ENCODE measurements at places on chromosomes 13 and 19.

DNA sequence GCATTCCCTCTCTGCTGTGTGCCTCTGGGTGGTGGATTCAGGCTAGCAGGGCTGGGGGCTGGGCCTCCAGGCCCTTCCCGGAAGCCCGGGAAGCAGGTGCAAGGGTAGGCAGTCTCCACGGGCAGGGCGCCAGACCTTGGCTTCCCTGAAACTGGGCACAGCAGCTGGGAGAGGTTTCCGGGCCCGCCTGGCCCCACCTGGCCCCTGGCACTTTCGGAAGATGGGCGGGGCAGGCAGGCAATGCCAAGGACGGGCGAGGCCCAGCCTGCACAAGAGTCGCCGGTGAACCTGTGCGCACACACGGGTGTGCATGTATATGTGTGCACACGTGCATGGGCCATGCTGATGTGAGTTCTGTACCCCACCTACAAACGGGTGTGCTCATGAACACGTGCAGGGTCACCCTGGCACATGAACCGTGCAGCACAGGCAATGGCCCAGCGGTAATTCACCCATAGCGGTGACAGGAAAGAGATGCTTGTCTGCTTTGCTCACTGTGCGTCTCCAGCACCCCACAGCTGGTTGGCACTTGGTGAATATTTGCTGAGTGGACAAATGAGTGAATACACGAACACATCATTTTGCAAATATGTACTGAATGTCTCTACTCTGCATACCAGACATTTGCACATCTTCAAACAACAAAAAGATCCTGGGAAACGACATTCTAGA lies 15.3 kb downstream of the GADD45B start:
- DNase-seq, result peak; percentile 41

- DNase-seq, result no peak
Observed at GRCh38 chr13:41622432-41623429, 165.4 kb downstream of the RGCC start.

DNA sequence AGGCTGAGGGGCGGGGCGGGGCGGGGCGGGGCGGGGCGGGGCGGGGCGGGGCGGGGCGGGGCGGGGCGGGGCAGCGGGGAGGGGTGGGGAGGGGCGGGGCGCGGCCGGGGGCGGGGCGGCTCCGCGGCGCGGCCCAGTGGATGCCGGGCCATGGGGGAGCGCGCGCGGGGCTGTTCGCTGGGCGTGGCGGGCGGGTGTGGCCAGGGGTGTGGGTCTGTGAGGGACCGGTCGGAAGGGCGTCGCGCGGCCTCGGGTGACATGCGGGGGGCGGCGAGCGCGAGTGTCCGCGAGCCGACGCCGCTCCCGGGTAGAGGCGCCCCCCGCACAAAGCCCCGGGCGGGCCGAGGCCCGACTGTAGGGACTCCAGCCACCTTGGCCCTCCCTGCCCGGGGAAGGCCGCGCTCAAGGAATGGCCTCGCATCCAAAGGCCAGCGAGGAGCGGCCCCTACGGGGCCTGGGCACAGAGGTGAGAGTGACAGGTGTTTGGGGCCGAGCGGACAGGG lies at the start of gene ZFP28:
Gene ZFP28, plus strand, starts transcription at position 188 of the 503 bp plus-strand sequence. Its CDS starts 71 bp downstream, at position 259.
- DNase-seq, result peak; percentile 71

- DNase-seq, result no peak
Observed at GRCh38 chr13:112695121-112695520, 5.3 kb downstream of the ATP11A start.

GRCh38 chr13:27620377-27621115 lies at the start of gene LNX2:
Gene LNX2 (minus strand): TSS chr13:27620529. CDS start chr13:27581703, 38,826 bp downstream.
- peak; percentile 86 for DNase-seq

DNA sequence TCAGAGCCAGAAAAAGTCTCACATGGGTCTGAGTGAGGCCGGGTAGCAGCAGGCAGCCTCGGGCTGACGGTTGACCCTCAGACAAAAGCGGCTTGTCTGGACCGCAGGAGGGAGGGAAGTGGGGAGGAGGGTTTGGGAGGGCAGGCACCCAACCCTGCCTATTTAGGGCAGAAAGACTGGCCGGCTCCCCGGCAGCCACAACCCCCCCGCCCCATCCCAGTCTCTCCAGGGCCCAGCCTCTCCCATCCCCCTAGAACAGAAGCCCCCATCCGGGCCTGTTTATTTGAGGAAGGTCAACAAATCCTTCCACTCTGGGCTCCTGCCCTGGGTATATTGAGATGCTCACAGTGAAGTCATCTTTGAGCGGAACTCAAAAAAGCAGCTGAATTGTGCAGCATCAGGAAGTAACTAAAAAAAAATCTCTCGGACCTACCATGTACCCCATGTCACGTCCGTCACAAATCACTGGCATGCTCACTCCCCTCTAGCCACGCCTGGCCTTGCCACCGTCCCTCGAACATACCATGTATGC lies 6.3 kb downstream of the DACT3 start:
- no peak for DNase-seq

- DNase-seq, result no peak
Observed at GRCh38 chr13:112366907-112367646, 9.1 kb upstream of the SPACA7 start.

DNA sequence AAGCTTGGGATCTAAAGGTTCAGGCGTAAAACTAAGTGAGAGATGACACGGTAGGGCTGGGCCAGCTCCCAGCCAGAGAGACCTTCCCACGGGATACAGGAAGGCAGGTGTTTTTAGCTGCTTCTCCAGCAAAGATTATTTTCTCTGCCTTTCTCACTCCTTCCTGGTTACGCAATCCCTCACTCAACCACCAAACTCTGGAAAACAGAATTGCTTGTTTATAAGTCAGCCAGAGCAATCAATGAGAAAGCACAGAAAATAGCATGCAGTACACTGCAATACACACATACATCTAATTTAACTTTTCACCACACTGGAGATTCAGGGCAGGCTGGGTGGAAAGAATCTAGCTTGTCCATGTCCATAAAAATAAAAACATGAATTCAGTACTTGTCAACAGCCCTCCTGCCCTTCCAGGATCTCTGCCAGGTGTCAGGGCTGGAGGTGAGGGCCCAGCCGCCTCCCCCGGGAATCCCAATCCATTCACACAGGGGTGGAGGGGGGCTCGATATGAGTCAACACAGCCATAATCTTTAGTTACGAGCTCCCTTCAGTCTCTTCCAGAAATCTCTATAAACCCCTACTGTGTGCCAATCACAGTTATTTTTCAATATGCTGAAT lies 12.2 kb downstream of the RHPN2 start:
- DNase-seq, result no peak

DNA sequence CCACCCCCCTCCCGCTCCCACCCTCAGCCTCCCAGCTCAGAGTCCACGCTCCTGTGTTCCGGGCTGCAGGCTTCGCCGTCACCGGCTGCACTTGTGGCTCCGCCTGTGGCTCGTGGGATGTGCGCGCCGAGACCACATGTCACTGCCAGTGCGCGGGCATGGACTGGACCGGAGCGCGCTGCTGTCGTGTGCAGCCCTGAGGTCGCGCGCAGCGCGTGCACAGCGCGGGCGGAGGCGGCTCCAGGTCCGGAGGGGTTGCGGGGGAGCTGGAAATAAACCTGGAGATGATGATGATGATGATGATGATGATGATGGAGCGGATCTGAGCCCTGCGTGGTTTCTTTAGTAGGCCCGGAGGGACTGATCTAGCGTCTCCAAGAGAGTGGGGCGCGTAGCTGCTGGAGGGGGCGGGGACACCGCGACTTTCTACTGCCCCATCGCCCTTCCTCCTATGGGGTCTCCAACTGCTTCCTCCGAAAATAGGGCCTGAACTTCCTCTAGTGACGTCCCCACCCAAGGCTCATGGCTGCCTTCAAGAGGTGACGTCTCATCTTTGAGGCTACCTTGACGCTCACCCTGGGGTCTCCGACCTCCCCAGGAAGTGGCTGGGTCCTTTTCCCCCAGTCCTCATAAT lies 1.4 kb downstream of the RETN start:
- no peak for DNase-seq

DNA sequence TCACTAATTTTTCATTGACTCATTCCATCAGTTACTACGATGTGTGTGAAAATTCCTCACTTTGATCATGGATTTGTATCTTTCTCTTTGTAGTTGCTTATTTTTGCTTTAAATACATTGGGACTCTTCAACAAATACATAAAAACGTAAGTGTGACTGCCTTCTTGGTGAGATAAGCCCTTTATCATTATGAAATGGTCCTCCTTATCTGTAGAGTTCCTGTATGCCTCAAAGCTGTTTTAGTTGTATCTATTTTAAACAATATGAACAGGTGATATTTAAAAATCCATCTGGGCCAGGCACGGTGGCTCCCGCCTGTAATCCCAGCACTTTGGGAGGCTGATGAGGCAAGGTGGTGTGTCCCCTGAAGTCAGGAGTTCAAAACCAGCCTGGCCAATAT lies 11.3 kb downstream of the DCUN1D2 start:
- DNase-seq, result no peak

- DNase-seq, result no peak
Observed at GRCh38 chr13:51501592-51502152, 48.8 kb upstream of the INTS6 start.

DNA sequence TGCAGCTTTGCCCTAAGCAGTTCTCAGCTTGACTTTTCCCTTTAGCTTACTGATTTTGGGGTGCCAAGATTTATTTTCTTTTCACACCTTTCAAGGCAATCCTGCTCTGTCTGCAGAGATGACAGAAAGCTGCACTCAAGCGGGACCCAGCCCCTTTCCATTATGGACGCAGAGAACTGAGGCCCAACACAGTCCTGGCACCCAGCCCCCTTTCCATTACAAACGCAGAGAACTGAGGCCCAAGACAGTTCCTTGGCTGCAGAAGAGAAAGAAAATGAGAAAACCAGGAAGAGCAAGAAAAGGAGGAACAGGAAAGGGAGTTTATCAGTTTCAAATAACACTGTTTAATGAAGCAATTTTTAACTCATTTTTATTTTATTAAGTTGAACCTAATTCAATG lies 36.8 kb upstream of the ATP11A start:
- no peak for DNase-seq

- DNase-seq, result no peak
Observed at GRCh38 chr13:104288496-104288895, 1222.3 kb upstream of the SLC10A2 start.

GRCh38 chr13:88729605-88730004 lies 1058.4 kb downstream of the SLITRK5 start:
- no peak for DNase-seq

DNA sequence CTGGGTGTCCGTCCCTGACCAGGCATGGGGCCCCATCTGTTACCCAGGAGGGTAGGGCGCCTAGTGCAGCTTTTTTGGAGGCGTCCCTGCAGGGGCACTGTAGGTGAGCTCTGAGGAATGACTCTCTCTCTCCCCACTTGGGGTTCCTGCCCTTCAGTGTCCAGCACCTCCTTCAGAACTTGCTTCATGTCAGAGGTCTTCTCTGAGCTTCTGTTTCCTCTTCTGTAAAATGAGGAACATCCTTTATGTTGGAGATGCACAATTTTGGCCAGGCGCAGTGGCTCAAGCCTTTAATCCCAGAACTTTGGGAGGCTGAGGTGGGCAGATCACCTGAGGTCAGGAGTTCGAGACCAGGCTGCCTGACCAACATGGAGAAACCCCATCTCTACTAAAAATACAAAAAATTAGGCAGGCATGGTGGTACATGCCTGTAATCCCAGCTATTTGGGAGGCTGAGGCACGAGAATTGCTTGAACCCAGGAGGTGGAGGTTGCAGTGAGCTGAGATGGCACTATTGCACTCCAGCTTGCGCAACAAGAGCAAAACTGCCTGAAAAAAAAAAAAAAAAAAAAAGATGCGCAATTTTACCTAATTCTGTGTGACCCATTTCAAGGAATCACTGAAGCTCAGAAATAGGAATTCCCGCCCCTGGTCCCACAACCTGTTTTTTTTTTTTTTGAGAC lies 15.2 kb upstream of the PIK3R2 start:
- no peak for DNase-seq

- no peak for DNase-seq
Observed at GRCh38 chr13:71829547-71829946, 37.5 kb downstream of the DACH1 start.

GRCh38 chr19:42261763-42262162 lies 6.8 kb upstream of the ERF start:
- DNase-seq, result no peak

- no peak for DNase-seq
Observed at GRCh38 chr13:58806401-58806800, 1174.9 kb downstream of the PCDH17 start.

DNA sequence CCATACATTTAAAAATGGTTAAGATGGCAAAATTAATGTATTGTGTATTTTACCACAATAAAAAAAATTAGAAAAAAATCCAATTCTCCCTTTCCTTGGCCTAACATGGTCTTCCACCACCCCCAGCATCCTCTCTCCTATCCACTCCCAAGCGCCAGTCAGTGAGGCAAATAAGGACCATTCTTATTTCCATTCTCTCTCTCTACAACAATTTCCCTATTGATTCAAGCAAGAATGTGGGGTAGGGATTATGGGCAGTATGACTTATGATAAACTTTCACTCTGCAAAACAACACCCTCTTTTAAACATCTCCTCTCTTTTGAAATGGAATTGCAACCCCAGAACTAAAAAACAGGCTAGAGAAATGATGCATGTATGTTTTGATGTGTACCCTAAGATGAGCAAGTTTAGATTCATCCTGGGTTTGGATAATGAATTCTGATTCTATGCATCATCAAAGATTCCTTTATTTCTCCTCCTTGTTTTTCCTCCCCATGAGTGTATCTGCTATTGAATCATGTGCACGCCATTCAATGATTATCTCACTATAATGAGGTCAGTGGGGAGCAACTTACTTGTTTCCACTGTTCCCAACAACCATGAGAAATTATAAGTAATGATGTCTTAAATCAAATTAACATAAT lies 3.5 kb downstream of the STARD13 start:
- DNase-seq, result no peak

GRCh38 chr13:87274209-87274819 lies 396.9 kb upstream of the SLITRK5 start:
- DNase-seq, result peak; percentile 28

GRCh38 chr13:76982061-76982460 lies 9.8 kb upstream of the CLN5 start:
- DNase-seq, result no peak

DNA sequence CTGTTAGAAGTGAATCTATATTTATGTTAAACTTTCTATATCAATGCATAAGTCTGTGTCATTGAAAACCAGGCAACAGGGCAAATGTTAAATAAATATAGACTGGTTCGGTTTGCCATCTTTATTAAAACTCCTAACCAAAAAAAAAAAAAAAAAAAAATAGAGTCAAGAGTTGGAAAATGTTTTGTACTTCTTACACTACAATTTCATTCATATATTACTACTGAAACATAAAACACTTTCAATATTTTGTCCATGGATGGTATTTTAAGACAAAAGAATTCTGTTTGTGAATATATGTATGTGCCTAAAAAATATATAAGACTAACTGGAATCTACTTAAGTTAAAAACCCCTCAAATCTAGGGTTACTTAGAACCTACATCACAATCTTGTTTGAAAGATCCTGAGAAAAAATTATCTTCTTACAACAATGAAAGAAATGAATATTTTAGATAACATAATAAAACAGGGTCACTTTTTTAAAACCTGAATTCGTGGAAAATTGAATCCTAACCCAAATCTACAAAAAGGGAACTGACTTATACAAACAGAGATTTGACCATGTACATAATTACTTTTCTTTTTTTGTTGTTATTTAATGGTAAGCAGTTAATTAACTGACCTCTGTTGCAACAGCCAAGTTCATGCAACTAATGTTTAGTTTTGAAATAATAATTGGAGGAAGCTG lies 5.1 kb downstream of the DACH1 start:
- DNase-seq, result no peak

- no peak for DNase-seq
Observed at GRCh38 chr19:5973867-5974635, 3.9 kb downstream of the RANBP3 start.

GRCh38 chr13:102774214-102774568 lies 605 bp upstream of the TEX30 start:
- no peak for DNase-seq

GRCh38 chr13:51776179-51776578 lies 27.8 kb downstream of the DHRS12 start:
- no peak for DNase-seq

GRCh38 chr19:44925114-44925891 lies 10.9 kb downstream of the APOC1 start:
- DNase-seq, result no peak

Data from NCI-H510A (cell line).